ENCODE measurements at places on chromosomes 2 and 18. TPM values are rescaled to one million over a fixed set of nuclear protein-coding genes. Genes with fewer than 3 reads are reported as not detected.

DNA sequence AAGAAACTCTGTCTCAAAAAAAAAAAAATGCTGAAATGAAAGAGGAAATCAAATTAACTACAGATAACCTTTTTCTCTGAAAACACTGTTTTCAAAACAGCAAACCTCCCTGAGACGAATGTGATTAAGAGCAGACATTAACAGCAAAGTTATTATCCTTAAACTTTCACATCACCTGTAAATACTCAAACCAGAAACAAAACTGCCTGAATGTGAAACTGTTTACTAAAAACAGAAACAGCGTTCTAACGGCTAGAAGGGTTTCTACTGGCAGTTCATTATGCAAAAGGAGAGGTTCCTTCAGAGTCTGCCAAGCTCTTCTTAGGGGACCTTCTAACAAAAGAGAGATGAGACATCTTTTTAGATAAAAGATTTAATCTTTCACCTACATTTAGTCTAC is 45.9 kb downstream of the PNO1 start:
- no peak overlapping the region for H3K27ac ChIP-seq
- DNase-seq: no peak
- no peak overlapping the region for H3K4me3 ChIP-seq
- no peaks in the 10 kb centered on the region for H3K27me3 ChIP-seq
- no peaks in the 10 kb centered on the region for H3K36me3 ChIP-seq

DNA sequence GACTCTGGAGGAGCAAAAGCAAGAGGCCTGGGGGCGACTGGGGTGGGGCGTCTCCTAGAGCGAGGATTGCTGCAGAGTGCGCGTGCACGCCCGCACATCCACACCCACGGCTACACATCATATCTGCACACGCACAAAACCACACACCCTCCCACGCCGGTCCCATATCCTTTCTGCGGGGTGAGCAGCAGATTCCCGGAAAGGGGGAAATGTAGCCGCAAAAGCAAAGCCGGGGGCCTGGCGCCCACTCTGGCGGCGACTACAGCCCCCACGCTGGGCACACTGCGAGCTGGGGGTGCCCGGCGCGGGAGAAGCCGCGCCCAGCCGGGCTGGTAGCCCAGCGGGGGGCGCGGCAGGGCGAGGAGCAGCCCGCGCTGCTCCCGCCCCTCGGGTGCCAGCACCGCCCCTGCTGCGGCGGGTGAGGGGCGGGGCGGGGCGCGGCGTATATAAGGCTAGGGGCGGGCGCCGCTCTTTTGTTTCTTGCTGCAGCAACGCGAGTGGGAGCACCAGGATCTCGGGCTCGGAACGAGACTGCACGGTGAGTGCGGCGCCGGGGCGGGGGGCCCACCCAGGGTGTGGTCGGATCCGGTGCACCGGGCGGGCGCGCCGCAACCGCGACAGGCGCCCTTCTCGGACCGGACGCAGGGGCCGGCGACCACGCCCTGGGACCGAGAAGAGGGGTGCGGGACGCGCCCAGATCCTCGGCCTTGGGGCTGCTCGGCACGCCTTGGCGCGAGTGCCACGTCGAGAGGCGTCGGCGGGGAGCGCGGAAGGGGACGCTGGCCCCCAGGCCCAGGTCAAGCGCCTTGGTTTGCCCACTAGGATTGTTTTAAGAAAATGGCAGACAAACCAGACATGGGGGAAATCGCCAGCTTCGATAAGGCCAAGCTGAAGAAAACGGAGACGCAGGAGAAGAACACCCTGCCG is at the start of gene TMSB10:
Gene TMSB10, plus strand, starts transcription at position 476 of the 927 bp plus-strand sequence.
- DNase-seq: peak; percentile 93
- H3K36me3 ChIP-seq: peaks cover 10% of the 10 kb centered on the region
- H3K4me1 ChIP-seq: peaks cover 8% of the 10 kb centered on the region
- peak within 1 kb of the TSS; percentile 87 for H3K27ac ChIP-seq
- H3K27me3 ChIP-seq: no peaks in the 10 kb centered on the region
- H3K4me3 ChIP-seq: peak within 1 kb of the TSS; percentile 86

DNA sequence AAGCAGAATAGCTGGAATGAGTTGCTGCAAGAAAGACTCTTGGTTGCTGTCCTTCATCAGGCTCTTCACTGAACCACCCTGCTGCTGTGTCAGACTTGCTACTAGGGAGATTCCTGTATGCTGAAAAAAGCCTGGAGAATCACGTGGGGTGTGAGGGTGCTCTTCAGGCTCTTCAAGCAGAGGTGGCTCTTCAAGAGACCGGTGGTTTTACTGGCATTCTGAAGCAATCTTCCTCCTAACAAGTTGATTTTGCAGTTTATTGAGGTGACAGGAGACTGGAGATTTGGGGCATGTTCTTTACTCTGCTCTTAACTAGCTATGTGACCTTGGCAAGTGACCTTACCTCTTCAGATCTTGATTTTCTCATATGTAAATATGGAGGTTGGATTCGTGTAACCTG is 14.1 kb downstream of the TMEM178A start:
- H3K27ac ChIP-seq: peak overlapping the region; percentile 78
- H3K4me3 ChIP-seq: no peak overlapping the region
- no peaks in the 10 kb centered on the region for H3K27me3 ChIP-seq
- DNase-seq: no peak

The STON1 gene
- total RNA-seq: 6.4 TPM

The ATG16L1 gene
- 16.7 TPM for total RNA-seq

The CD226 gene
- 0.22 TPM for total RNA-seq

Measured in right atrium auricular region (tissue), 2 donors.